ENCODE measurements at places on chromosomes 3 and 15. TPM values are rescaled to one million over a fixed set of nuclear protein-coding genes. Genes with fewer than 3 reads are reported as not detected.

TRPM1 gene
- not detected for total RNA-seq

CASR gene
- total RNA-seq = not detected

TMEM212 gene
- not detected for total RNA-seq

CPA3 gene
- 36.6 TPM for total RNA-seq

Measured in uterus (tissue), 4 donors.